Liver (tissue), 10 donors: ENCODE measurements at places on chromosomes 5 and 9.

GRCh38 chr5:171600741-171601265 is 181.4 kb downstream of the FGF18 start:
- DNase-seq = no peak
- H3K27ac ChIP-seq = no peak overlapping the region
- H3K4me1 ChIP-seq = no peaks in the 10 kb centered on the region
- H3K36me3 ChIP-seq = no peaks in the 10 kb centered on the region
- peaks cover 2% of the 10 kb centered on the region for H3K27me3 ChIP-seq

- H3K4me1 ChIP-seq = no peaks in the 10 kb centered on the region
- H3K27me3 ChIP-seq = no peaks in the 10 kb centered on the region
- H3K27ac ChIP-seq = no peak overlapping the region
- no peak overlapping the region for H3K4me3 ChIP-seq
- H3K36me3 ChIP-seq = no peaks in the 10 kb centered on the region
Observed at GRCh38 chr9:16514131-16514530, 356.3 kb downstream of the BNC2 start.

- peaks cover 6% of the 10 kb centered on the region for H3K27me3 ChIP-seq
- H3K4me3 ChIP-seq = no peak overlapping the region
- DNase-seq = no peak
- no peaks in the 10 kb centered on the region for H3K36me3 ChIP-seq
Observed at GRCh38 chr5:61910771-61911170, 395.2 kb upstream of the KIF2A start.

- H3K27ac ChIP-seq = no peak overlapping the region
- H3K36me3 ChIP-seq = no peaks in the 10 kb centered on the region
- DNase-seq = no peak
Observed at GRCh38 chr5:112525217-112525616, 106.1 kb upstream of the EPB41L4A start.

DNA sequence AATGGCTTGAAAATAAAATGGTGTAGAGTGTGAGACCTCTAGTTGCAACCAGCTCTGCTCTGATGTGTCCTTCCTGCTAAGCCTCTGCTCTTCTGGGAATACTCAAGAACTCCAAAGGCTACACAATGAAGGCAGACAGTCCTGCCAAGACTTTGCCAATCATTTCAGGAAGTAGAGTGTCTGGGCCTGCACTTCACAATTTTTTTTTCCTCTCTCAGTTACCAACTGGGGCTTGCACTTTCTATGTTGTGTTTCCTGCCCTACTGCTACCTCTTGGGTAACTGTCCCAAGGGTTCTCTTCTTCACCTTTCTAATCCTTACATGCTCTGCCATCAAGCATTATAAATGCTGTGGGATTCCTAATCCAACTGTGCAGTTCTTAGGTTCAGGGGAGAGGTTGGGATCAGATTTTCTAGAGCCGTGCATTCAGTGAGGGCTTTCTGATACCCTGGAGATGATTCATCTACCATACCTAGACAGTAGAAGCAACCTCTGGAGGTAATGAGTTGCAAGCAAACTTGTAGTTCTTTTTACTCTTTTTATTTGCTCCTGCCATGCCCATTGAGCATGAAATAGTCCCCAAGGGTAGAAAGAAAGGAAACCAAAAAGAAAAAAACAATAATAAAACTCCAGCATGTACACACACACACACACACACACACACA is 365.9 kb downstream of the MLLT3 start:
- no peaks in the 10 kb centered on the region for H3K36me3 ChIP-seq
- no peak overlapping the region for H3K27ac ChIP-seq
- DNase-seq = no peak
- no peaks in the 10 kb centered on the region for H3K27me3 ChIP-seq

GRCh38 chr5:53831496-53831895 is 271.1 kb downstream of the NDUFS4 start:
- H3K4me1 ChIP-seq = no peaks in the 10 kb centered on the region
- no peak overlapping the region for H3K4me3 ChIP-seq
- no peaks in the 10 kb centered on the region for H3K27me3 ChIP-seq
- H3K36me3 ChIP-seq = no peaks in the 10 kb centered on the region
- DNase-seq = no peak

GRCh38 chr5:106331415-106331814 is 1339.3 kb downstream of the EFNA5 start:
- H3K27ac ChIP-seq = no peak overlapping the region
- H3K4me3 ChIP-seq = no peak overlapping the region
- no peak for DNase-seq
- no peaks in the 10 kb centered on the region for H3K4me1 ChIP-seq
- no peaks in the 10 kb centered on the region for H3K27me3 ChIP-seq
- no peaks in the 10 kb centered on the region for H3K36me3 ChIP-seq

- no peak overlapping the region for H3K27ac ChIP-seq
- H3K4me1 ChIP-seq = no peaks in the 10 kb centered on the region
- no peak overlapping the region for H3K4me3 ChIP-seq
- H3K27me3 ChIP-seq = no peaks in the 10 kb centered on the region
- no peak for DNase-seq
- no peaks in the 10 kb centered on the region for H3K36me3 ChIP-seq
Observed at GRCh38 chr9:108748776-108749175, 107.0 kb downstream of the ACTL7B start.

- H3K36me3 ChIP-seq = no peaks in the 10 kb centered on the region
- H3K4me1 ChIP-seq = no peaks in the 10 kb centered on the region
- no peaks in the 10 kb centered on the region for H3K27me3 ChIP-seq
- no peak for DNase-seq
Observed at GRCh38 chr5:157279605-157280239, 13.8 kb downstream of the CYFIP2 start.

GRCh38 chr5:177601577-177602457 is 1.9 kb downstream of the B4GALT7 start:
- no peak for DNase-seq
- H3K36me3 ChIP-seq = no peaks in the 10 kb centered on the region
- H3K27ac ChIP-seq = no peak overlapping the region
- peaks cover 19% of the 10 kb centered on the region for H3K4me1 ChIP-seq

DNA sequence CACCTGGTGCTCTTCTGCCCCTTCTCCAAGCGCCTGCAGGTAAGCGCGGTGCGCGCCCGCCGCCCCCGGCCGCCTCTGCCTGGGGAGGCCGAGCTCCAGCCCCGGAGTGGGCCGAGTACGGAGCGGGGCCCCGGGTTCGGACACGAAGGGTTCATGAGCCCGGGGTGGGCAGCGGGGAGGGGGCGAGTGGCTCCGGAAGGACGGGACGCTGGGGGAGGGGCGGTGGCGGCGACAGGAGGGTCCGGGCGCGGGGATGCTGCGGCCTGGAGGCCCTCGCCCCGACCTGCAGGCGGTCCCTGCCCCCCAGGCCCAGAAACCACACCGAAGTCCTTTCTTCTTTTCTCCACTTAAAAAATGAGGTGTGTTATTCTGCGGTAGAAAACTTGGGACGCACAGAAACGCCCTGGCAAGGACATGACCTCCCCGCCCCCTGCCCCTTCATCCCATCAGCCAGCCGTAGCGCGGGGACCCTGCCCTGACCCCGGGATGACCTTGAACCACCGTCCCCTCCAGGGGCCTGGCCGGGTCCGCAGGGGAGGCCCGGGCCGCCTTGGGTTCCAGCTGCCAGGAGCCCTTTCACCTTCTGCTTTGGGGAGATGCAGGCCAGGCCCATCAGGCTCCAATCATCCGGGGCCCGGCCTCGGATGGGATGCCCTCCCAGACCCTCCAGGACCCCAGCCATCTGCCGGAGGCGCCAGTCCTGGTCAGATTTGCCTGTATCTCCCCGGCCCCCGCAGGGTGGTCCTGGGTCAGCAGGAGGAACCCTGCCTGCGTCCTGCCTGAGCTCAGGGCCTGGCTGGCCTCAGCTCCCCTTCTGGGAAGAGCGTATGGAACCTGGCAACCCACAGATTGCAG is 545 bp downstream of the DIPK1B start:
- H3K27ac ChIP-seq = peak overlapping the region; percentile 46
- DNase-seq = no peak
- H3K4me1 ChIP-seq = peaks cover 17% of the 10 kb centered on the region
- H3K27me3 ChIP-seq = no peaks in the 10 kb centered on the region
- H3K36me3 ChIP-seq = no peaks in the 10 kb centered on the region

DNA sequence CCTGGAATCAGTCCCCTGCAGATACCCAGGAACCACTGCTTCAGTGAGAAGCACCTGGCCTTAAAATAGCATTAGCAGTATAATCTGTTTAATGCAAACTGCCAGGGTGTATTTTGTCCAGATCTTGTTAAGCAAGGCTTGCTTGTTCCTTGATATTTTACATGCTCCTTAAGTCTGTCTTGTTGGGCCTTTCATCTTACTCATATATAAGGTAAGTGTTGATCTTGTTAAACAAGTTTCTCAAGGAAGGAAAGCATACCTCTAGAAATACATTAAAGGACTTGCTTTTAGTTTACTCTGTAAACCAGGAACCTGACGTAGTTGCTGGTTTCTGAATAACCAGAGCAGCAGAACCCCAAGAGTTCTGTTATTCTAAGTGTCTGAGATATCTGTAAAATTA is 13.7 kb downstream of the HSPA4 start:
- H3K36me3 ChIP-seq = peaks cover 29% of the 10 kb centered on the region
- DNase-seq = no peak
- H3K4me3 ChIP-seq = no peak overlapping the region
- H3K27me3 ChIP-seq = no peaks in the 10 kb centered on the region
- H3K27ac ChIP-seq = no peak overlapping the region

DNA sequence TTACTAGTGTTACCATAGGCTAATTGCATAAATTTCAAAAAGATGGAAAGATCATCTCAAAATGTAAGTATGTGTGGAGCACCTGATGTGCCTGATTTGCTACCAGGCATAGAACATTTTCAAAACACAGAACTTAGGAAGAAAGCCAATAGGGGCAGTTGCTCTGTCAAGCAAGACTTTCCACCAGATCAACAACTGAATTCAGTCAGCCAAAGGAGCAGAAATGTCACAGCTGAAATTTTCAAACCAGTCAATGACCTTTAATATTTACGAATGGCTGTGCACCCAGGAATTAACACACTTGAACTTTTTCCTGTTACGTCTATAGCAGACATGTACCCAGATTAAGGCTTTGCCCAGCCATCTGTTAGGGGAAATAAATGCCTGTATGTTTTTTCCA is 452.8 kb upstream of the PTGER4 start:
- H3K27me3 ChIP-seq = no peaks in the 10 kb centered on the region
- no peak overlapping the region for H3K27ac ChIP-seq
- no peak for DNase-seq
- H3K4me3 ChIP-seq = no peak overlapping the region
- H3K4me1 ChIP-seq = no peaks in the 10 kb centered on the region
